ENCODE measurements at places on chromosomes 3 and 15. TPM values are rescaled to one million over a fixed set of nuclear protein-coding genes. Genes with fewer than 3 reads are reported as not detected.

Gene PSMD2
- 167 TPM for total RNA-seq

- no peak for DNase-seq
Observed at GRCh38 chr3:24323272-24323671, 171.4 kb downstream of the THRB start.

Gene TIPARP
- total RNA-seq: 39.8 TPM

Gene TRH
- total RNA-seq: 0.13 TPM

Gene UROC1
- not detected for total RNA-seq

Gene KBTBD8
- total RNA-seq: 8.4 TPM

DNA sequence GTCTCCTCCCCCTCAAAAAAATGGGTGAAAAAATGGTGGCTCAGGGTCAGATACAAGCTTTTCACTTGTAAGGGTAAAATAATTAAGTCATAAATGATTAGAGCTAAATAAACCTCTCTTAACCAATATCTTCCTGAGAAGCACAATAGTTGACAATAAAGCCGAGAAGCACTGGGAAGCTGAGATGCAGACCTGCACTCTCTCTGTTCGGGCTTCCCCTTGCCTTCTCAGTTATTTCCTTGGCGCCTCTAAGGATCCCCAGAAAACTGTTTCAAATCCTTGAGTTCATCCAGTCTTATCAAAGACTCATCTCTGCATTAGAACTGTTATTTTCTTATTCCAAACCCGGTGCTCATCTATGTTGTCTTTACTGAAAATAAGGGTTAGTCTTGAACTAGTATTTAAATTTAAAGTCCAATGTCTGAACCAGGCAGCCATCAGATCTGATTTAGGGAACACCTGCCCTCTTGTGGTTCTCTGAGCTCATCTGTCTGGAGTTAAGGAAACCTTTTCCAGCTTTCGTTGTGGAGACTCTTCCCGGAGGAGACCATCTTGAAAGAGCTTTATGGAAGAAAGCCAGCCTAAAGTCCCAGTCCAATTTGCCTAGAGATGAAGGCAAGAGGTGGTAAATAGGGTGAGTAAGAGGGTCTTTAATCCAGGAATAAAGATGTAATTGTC lies 256.4 kb upstream of the MCTP2 start:
- no peak for DNase-seq

DNA sequence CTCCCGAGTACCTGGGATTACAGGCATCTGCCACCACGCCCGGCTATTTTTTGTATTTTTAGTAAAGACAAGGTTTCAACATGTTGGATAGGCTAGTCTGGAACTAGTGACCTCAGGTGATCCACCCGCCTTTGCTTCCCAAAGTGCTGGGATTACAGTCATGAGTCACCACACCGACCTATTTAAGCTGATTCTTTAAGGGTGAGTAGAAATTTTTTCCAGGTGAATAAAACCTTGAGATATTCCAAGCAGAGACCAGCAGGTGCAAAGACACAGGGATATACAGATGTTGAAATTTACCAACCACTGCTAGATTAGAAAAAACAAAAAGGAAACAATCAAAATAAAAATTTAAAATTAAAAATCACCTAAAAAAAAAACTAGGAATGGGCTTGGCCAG lies 74.4 kb upstream of the CHRNB4 start:
- DNase-seq: no peak

DNA sequence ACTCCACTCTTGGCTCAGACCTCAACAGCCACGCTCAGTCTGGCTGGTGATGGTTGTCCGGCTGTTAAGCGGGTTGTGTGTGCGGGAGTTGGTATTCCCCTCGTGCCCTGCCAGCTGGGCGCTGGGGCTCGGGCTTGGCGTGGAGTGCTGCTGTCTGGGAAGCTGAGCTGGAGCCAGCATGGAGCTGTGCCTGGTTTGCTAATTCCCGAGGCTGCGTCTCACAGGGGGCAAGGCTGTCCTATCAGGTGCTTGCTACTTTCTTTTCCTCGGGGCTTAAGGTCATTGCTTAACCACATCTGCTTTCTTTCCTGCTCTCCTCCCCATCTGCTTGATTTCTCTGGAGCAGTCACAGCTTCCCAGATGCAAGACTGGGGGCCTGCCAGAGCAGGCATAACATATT lies 29.9 kb downstream of the PDIA5 start:
- DNase-seq: no peak

Gene CCDC66
- total RNA-seq: 31.2 TPM

- no peak for DNase-seq
Observed at GRCh38 chr15:66483131-66483566, 14.4 kb downstream of the SNAPC5 start.

GRCh38 chr3:105096071-105096470 lies 270.6 kb upstream of the ALCAM start:
- no peak for DNase-seq

DNA sequence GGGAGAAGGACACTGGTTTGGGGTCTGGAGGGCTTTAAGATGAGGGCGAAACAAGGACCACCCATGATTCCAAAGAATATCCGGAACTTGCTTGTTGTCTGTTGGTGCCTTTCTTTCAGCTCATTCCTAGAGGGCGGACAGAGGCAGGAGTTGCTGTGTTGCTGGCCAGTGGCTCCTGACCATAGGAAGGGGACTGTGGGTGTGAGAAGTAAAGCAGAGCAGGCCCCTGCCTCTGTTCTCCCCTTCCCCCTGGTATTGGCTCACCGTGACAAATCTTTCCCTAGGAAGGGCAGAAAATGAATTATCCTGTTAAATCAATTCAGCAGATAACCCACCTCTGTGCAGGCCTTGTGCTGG lies 89.1 kb downstream of the LIPC start:
- DNase-seq: no peak

All from upper lobe of left lung (tissue), 6 donors.